ENCODE measurements at places on chromosomes 7 and 10. TPM values are rescaled to one million over a fixed set of nuclear protein-coding genes. Genes with fewer than 3 reads are reported as not detected.

MSS51 gene
- 8.1 TPM for total RNA-seq

ZCWPW1 gene
- total RNA-seq = 4.9 TPM

SPDYE2B gene
- total RNA-seq = not detected

ANKRD1 gene
- total RNA-seq = 2,203 TPM

GRCh38 chr7:152085131-152085530, 59.7 kb downstream of the GALNT11 start:
- no peak for DNase-seq

- DNase-seq = no peak
Measured at GRCh38 chr7:9955138-9955537, 1018.5 kb upstream of the PHF14 start.

GRCh38 chr10:85607043-85607695, 759.4 kb downstream of the GRID1 start:
- no peak for DNase-seq

DNA sequence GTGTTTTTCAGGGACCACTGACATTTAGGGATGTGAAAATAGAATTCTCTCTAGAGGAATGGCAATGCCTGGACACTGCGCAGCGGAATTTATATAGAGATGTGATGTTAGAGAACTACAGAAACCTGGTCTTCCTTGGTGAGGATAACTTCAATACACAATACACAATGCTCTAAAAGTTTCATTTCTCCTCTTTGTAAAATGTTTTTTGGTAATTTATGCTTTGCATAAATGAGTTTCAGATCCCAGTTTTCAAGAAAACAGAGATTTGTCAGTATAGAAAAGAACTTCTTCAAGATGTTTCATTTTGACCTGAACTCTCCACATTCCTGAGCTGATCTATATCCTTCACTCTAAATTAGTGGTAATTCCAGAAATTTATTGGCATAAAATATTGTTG, 14.2 kb downstream of the ZNF92 start:
- no peak for DNase-seq

GRCh38 chr7:28854750-28855074, 103.4 kb downstream of the TRIL start:
- DNase-seq = no peak

DNA sequence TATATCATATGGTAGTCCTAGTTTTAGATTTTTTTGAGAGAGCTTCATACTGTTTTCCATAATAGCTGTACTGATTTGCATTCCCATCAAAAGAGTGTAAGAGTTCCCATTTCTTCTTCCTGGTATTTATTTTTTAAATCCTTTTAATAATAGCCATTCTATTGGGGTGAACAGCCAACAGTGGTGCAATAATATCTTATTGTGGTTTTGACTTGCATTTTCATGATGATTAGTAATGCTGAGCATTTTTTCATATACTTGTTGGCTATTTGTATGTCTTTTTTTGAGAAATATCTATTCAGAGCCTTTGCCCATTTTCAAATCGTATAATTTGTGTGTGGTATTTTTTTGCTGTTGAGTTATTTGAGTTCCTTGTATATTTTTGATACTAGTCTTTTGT, 167.4 kb downstream of the FZD1 start:
- peak; percentile 17 for DNase-seq

DNA sequence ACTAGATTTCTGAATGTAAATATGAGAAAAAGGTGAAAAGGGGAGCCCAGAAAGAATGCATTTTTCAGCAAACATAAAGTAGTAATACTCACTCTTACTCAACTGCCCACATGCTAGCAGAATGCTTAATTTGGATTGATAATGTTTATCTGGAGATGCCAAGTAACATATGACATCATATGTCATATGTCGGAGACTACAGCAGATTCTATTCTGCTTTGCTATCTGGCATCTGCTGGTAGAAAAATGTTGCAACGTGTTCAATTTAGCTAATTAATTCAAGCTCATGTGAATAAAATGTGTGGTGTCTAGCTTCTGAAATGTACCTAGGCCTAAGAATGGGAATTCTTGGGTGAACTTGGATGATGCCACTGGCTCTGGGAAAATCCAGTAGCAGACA, 4.5 kb downstream of the BBIP1 start:
- DNase-seq = no peak

GRCh38 chr7:31896925-31897324, 173.3 kb downstream of the PDE1C start:
- DNase-seq = no peak

DNA sequence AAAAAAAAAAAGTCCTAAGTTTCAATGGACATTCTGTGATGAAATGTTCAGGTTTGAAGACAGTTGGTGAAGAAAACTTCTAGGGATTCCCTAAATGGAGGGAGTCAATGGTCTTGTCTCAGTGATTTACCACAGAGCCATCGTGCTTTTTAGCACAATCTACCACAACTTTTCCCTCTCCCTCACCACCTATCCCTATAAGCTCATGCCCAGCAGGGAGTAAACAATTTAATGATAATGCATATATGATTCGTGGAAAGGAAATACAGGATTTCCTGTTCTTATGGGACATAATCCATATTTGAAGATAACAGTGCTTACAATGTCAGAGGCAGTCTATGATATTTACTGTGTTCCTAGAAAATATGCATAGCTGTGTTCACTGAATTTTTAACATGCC, 38.4 kb upstream of the CD36 start:
- no peak for DNase-seq

GRCh38 chr7:95688931-95689495, 83.3 kb upstream of the DYNC1I1 start:
- no peak for DNase-seq

DNA sequence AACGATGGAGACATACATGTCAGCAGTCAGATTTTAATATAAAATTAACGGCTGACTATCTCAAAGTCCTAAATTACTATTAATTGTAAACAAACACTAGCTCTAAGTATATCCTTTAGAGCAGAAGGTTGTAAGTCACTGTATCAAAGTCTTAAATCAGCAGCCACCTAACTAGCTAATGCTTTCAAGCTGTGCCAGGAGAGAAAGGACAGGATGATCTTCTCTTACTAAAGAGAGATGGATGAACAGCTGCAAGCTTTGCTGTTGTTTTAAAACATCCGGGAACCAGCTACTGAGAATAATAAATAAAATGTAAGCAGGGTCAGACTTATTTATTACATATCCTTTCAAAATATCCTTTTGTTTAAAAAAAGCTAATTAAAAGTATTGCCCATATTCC, 24.0 kb upstream of the ABLIM1 start:
- peak; percentile 59 for DNase-seq

GRCh38 chr10:108303149-108303548, 1138.6 kb upstream of the SORCS1 start:
- no peak for DNase-seq

DNA sequence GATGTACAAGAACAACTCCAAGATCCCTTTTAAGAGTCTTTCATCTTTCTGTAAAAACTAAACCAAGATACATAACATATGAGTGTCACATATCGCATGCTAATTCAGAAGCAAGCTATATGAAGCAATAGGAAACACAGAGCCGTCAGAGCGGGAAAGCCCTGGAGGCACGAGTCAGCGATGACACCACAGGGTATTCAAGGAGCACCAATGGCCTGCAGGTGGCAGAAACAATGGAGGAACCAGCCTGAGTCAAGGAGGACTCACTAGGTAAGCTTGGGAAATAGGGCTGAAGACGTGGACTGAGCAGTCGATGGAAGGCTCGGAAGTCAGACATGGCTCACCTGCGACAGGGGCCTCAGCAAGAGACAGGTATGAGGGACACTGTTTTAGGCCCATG, 214.4 kb downstream of the FAM107B start:
- DNase-seq = no peak

DNA sequence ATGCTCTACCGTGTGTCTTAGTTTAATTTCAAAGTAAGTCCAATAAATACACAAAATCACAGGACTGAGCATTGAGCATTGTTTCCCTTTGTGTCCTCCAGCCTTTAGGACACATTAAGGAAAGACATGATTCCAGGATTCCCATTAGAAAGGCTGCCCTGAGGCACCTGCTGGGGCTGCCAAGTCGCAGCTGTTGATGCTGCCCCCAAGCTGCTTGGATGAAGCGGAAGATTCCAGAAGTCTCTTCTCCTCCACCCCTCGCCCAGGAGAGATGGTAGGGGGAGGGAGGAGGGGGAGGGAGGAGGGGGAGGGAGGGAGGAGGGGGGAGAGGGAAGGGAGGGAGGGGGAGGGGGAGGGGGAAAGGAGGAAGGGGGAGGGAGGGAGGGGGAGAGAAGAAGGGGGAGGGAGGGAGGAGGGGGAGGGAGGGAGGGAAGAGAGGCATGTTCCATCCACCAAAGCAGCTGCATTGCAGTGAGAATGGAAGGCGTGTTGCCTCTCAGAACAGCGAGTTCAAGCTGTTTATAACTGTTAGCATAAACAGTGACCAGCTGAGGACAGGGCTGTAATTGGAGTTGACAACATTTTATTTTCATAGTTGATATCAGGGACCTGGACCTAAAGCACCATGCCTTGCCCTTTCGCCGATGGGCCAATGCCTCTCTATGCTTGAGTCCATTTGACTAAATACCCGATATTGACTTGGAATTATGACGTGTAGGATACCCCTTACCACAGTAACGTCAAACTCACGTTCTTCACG, 67.3 kb downstream of the DIP2C start:
- DNase-seq = peak; percentile 85

DNA sequence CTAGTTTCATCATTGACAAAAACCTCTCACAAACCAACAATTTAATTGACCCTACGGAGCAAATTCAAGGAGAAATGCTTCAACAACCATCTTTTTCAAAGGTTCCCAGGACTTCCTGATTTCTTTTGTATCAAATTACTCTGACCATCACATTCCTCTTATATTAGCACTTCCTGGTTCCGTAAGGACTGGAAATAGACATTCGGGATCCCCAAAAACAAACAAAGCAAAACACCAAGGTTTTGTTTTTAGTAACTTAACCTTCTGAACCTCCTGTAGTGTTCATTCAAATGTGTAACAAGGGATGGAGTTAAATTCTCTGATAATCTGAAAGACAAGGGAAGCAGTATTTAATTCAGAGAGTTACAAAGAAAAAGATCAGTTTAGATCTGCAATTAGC, 387.6 kb upstream of the NRP1 start:
- peak; percentile 46 for DNase-seq

All from myocyte (in vitro differentiated cells).